Foreskin keratinocyte (primary cell): ENCODE measurements at places on chromosomes 2 and 18. TPM values are rescaled to one million over a fixed set of nuclear protein-coding genes. Genes with fewer than 3 reads are reported as not detected.

PPP1R7 gene
- 109 and 112 TPM in 2 replicates for polyA plus RNA-seq

PPP1R1C gene
- polyA plus RNA-seq = 6.9 and 9.2 TPM in 2 replicates

MAP3K19 gene
- polyA plus RNA-seq = not detected in 2 replicates

IL18R1 gene
- polyA plus RNA-seq = 0.60 and 1.2 TPM in 2 replicates

MERTK gene
- 0.02 TPM in 1 of 2 replicates, not detected in the other for polyA plus RNA-seq

ELAC1 gene
- 6.8 and 7.3 TPM in 2 replicates for polyA plus RNA-seq

PSMA8 gene
- polyA plus RNA-seq = not detected in 2 replicates

KCTD1 gene
- polyA plus RNA-seq = 33.7 and 34.9 TPM in 2 replicates

DNA sequence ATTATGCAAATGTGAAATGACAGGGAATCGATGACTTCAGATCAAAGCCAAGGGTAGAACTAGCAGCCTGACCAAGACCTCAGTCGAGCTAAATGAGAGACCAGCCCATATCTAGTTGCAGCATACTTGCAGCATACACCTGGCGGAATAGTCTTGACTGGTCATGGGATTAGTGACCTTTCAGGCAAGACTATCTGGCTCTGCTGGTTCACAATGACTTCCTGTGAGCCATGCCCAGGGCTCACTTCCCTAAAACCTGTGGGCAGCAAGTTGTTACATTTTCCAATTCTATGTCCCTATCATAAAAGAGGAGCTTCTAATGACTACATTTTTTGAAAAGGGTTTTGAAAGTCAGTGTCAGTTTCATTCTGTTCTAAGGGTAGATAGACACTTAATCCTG, 1624.9 kb upstream of the CELF4 start:
- no peak for DNase-seq

GRCh38 chr18:48572402-48573126, 33.7 kb downstream of the CTIF start:
- DNase-seq = peak; percentile 22

DNA sequence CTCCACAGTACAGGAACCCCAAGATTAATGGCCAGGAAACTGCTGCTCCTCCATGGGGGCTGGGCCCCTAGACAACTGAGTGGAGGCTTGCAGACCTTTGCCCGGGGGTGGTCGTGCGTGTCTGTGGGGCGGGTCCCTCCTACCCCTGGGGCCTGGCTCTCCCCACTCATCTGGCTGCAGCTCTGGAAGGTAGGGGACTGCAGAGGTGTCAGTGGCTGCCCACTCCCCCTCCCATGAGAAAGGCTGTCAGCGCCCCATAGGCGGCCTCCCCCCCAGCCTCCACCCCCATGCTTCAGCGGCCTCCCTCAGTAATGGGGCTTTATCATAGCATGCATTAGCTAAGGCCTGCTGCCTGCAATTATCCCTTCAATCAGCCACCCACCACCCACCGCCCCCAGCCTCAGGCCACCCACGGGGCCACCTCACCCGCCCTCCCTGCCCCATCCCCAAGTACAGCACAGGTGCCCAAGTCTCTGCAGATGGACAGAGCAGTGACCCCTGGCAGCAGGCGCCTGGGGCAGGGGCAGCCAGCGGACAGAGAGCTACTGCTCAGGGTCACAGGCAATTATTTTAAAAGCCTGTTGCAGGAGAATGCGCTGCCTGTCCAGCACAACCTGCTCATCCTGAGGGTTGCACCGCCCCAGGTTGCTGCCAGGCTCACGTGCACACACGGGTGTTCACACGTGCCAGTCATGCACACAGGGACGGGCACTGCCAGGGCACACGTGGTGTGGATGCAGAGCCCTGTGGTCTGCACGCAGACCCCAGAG, 9.1 kb upstream of the ECEL1 start:
- DNase-seq = no peak

GRCh38 chr2:201759567-201759966, 21.2 kb downstream of the ALS2 start:
- DNase-seq = no peak

- DNase-seq = no peak
Measured at GRCh38 chr18:13217466-13217961, 1.0 kb upstream of the LDLRAD4 start.

- no peak for DNase-seq
Measured at GRCh38 chr18:22921772-22922171, 11.4 kb upstream of the RBBP8 start.

- DNase-seq = no peak
Measured at GRCh38 chr2:86274265-86274917, 63.0 kb downstream of the REEP1 start.

- no peak for DNase-seq
Measured at GRCh38 chr2:95374029-95374428, 28.5 kb upstream of the FAHD2A start.

DNA sequence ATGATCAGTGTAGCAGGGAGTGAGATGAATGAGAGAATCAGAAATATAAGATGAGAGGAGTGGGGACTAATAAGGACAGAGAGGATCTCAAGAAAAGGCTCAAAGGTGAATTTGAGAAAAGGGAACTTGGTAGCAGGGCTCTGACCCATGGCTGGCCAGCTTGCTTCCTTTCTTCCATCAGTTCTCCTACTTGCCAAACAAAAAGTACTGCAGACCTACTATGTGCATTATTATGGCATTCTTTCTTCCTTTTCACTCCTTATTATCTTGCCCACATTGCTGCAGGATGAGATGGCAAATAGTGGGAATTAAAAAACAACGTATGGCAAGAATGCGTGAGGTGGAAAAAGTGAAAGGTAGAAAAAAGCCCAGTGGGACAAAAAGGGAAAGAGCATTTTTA, 33.0 kb downstream of the PRKD3 start:
- no peak for DNase-seq

- DNase-seq = peak; percentile 17
Measured at GRCh38 chr2:52936029-52936428, 831.6 kb upstream of the CHAC2 start.

DNA sequence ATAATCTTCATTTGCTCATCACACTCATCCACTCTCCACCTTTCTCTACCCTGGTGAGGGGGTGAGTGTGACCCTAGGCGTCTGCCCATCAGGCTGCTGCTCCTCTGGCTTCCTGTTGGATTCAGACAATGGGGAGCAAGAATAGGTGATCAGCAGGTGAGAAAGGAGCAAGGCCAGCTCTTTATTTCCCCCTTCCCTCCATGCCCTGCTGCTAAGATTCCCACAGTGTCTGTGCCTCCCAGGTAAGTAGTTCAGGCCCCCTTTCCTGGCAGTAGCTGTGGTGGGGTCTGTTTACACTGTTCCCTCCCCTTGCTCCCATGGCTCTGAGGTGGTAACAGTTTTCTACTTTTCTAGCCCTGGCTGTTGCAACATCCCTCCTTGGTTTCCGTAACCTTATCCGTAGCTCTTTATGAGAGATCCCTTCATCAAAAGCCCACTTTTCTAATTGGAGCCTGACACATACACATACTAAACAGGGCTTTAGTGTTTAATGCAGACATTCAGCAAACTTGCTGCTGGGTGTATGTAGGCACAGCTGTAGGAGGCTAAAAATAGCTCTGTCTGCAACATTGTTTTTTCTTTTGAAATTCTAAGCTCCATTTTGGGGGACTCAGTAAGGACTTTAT, 27.5 kb downstream of the MAP2 start:
- DNase-seq = no peak

DNA sequence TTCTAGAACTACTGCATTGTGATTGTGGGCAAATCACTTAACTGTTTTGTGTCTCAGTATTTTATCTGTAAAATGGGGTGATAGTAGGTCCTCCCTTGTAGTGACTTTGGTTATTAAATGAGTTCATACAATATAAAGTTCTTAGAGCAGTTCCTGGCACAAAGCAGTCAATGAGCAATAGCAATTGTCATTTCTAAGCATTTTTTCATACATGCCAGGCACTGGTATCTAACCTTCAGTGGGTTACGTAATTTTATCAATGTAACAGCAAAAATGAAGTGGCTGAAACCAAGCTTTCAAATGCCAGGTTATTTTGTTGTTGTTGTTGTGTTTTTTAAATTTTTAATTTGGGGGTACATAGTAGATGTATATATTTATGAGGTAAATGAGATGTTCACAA, 401.9 kb downstream of the MEIS1 start:
- no peak for DNase-seq

DNA sequence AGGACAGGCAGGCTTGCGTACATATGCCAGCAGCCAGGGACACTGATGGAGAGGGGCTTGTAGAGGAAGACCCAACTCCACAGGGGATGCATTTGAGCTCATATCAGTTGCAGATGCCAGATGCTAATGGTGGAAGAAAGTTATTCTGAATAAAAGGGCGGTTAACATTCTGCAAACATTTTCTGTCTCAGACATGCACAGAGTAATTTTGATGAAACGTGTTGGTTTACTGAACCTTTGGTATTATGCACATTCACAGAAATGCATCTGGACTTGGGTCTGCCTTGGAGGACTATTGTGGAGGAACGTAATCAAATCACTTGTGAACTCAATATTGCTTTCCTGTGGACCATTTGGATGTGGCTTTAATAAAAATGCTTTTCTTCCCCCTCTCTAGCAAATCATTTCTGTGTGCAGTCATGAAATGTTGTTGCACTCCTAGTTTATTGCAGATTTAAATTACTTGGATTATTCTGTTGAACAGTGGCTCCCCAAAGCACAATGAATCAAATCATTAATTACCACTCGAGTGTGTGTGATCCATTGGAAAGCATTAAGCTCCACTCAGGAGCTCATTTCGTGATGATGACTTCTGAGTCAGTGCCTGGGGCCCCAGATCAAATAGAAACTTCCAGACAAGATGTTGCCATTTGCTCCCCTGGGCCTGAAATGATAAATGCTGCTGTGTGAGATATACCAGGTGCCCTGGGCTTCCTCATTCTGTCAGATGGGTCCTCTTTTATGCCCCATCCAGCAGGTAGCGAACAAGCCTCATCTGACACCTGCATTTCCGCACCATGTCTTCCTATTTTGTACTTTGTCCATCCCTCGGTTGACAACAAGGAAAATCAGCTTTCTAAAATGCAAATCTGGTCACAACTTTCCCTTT, 697.0 kb upstream of the HS6ST1 start:
- DNase-seq = no peak

DNA sequence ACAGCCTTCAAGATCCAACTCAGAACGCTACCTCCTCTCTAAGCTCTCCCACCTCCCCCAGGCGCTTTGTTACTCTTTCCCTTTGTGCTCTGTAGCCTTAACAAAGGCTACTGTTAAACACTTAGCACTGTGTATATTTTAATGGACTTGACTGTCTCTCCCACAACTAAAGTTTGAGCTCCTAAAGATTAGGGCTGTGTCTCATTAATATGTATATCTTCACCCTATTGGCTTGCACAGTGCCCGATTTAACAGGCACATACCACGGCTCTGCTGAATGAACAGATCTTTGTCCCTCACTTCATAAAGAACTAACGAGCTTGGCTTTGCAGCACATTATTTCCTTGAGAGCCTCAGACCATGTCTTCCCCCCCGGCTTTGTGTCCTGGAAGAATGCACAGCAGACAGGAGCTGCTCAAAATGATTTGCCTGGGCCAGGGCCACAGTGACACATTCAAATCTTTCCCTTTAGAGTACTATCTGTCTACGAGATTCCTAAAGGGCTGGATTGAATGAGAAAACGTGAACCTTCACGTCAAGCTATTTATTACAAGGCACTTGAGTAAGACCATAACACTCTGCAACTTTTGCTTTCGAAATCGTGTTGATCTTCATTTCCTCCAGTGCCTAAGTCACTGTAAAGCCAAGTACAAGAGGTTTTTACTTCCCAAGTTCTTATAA, 22.1 kb downstream of the ABHD3 start:
- peak; percentile 7 for DNase-seq

DNA sequence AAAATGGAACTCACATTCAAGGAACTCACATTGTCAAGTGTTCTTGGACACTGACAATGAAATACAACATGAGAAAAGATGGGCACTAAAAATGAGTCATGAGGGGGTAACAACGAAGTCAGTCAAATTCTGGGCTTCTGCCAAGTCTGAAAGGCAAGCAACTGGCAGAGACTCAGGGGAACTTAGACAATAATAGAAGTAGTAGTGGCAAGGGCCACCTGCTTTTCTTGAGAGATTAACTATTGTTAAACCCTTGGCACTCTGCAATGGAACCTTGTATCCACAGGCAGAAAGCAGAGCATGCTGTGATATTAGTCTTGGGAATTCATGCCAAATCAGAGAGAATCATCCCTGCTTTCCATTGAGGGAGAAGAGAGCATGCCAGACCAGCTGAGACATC, 382.6 kb upstream of the CDH2 start:
- no peak for DNase-seq

- DNase-seq = no peak
Measured at GRCh38 chr2:16678964-16679363, 13.3 kb upstream of the CYRIA start.

DNA sequence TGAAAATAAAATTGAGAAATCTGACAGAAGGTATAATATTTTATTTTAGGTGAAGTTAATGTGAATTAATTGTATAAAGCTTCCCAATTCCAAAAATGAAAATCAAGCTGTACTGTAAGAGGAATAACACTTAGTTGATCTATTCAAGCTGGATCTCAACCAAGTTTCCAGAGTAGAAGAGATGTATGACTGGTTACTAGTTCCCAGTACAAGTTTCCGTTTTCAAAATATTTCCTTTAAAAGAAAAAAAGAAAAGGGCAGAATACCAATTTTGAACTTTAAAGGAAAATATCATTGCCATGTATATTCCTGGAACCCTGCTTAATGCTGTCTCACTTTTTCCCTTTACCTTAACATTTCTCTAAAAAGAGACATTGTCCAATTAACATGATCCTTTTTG, 308.5 kb downstream of the IRS1 start:
- DNase-seq = no peak

DNA sequence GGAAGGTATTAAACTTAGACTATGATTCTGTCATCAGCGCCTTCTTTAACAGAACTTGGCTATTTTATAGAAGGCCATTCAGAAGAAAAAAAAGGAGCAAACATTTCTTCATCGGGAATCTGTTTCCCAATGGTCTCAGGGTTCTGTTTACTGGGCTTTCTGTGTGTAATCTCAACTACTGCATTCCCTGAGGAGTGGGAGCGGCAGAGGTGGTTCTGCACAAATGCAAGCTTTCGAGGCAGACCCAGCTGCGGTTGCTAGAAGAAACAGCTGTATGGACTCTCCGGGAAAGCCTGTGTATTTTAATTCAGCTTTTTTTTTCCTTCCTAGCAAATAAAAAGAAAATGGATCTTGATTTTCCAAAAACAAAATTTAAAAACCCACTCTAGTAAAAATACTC, 250.7 kb downstream of the NAPG start:
- no peak for DNase-seq

- DNase-seq = peak; percentile 99
Measured at GRCh38 chr18:8890957-8891464, 185.7 kb downstream of the MTCL1 start.
